ENCODE measurements at places on chromosomes 16 and 17.
A peak's percentile ranks its signal among the peaks of the same experiment; 100 is the strongest.

DNA sequence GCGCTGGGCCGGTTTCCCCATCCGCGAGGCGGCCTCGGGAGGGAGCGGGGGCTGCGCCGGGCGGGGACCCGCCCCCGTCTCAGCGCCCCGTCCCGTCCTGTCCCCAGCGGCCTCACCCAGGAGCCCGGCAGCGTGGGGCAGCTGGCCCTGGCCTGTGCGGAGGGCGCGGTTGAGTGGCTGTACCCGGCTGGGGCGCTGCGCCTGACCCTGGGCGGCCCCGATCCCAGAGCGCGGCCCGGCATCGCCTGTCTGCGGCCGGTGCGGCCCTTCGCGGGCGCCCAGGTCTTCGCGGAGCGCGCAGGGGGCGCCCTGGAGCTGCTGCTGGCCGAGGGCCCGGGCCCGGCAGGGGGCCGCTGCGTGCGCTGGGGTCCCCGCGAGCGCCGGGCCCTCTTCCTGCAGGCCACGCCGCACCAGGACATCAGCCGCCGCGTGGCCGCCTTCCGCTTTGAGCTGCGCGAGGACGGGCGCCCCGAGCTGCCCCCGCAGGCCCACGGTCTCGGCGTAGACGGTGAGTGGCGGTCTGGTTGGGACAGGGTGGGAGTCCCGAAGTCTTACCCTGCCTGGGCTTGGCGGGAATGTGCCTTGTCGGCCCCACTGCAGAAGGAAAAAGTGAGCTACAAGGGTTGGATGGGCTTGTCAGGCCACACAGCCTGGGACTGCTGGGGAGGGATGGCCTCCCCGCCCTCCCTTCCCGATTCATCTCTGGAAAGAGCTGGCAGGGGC, 720 bp downstream of the METRN start:
- no peak for DNase-seq

DNA sequence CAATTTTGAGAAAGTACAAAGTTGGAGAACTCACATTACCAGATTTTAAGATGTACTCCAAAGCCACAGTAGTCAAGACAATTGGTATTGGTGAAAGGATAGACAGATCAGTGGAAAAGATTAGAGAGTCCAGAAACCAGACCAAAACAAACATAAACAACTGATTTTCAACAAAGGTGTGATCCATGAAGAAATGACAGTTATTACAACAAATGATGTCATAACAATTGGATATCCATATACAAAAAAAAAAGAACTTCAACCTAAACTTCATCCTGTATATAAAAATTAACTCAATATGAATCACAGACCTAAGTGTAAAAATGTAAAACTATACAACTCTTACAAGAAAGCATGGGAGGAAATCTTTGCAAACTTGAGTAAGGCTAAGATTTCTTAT, 8.4 kb downstream of the CEP112 start:
- no peak for DNase-seq

- DNase-seq = no peak
Measured at GRCh38 chr16:54447576-54448440, 161.2 kb upstream of the IRX3 start.

DNA sequence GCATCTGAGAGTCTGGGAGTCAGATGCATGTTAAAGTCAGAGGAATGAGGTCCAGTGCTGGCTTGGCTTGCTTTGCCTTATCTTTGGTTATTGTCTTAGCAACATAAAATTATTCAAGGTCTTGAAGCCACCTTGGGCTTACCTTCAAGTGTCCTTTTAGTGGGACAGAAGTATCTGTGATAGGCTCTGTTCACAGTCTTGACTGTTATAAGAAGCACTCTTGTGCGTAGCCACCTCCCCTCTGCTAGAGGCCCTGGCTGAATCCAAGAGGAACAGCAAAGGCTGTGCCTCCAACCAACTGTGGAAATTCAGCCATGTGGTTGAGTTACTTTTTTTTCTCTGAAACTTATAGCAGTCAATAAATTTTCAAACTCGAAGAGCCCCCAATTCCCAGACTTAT, 8.6 kb upstream of the MAP3K3 start:
- no peak for DNase-seq

DNA sequence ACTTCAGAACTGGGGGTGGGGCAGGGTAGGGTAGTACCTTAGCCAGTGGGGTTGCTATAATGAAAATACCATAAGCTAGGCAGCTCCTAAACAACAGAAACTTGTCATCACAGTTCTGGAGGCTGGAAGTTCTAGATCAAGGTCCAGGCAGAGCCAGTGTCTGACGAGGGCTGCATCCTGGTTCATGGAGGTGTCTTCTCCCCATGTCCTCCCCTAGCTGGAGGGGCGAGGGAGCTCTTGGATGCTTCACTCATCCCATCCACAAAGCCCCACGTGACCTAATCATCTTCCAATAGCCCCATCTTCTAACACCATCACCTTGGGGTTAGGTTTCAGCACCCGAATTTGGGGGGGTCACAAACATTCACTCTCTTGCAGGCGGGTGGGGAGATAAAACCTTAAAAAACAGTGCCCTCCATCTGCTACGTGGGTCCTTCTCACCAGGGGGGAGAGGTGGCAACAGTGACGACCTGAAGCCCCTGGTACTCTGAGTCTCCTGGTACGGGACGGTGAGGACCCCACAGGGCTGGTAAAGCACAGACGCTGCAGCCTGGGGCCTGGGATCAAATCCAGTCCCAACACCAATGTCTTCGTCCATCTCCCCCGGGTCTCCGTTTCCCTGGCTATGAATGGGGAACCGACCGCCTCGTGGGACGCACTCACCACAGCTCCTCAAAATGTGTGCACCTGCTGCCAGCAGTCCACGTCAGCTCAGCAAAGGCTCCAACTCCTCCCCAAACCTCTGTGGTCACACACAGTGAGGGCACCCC, 22.8 kb downstream of the RAB40B start:
- DNase-seq = peak; percentile 25

GRCh38 chr17:47315451-47316266, 8.1 kb upstream of the EFCAB13 start:
- DNase-seq = peak; percentile 83

DNA sequence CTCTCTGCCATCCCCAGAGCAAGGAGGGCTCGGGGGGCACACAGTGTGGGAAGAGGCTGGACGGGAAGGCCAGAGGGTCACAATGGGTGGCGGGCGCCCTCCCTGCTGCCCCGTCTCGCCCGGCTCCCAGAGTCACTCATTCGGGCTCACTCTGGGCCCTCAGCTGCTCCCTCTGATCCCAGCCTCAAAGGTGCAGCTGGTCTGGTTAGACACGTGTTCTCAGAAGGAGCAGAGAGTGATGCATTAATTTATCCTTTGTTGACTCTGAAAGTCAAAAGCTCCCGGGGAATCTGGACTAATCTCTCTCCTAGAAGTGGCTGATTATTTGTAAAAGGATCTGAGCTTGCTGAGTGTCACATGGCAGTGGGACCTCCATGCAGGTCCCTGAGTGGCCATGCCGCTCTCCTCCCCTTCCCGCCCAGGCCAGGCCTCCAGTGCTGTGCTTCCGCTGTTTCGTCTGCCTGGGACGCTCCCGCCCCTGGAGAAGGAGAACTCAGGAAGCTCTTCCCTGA, 87.5 kb downstream of the SEC14L1 start:
- no peak for DNase-seq

DNA sequence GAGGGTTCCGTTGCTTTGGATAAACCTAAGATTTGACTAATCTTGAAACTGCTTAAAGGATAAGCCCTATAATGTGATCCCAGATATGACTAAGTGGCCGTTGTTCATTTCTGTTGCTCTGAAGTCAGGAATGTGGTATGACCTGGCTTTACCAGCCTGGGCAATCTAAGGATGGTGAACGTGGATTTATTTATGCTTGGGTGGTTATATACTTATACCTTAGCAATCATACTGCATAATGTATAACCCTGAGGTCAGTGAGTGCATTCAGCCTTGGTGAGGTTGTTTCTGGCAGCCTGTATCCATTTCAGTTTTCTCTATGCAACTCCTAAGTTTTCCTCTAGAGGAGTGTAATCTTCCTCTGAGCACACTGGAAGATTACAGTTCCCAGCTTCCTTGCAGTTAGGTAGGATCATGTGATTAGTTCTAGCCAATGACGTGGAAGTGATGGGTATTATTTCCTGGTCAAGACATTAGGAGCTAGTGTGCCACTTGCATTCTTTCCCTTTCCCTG, 41.9 kb downstream of the FTO start:
- DNase-seq = peak; percentile 12

- DNase-seq = no peak
Measured at GRCh38 chr16:57628008-57628781, at the start of gene ADGRG1. TSS of gene ADGRG1 (plus strand) at chr16:57628630. CDS start at chr16:57650288, 21,658 bp downstream.

DNA sequence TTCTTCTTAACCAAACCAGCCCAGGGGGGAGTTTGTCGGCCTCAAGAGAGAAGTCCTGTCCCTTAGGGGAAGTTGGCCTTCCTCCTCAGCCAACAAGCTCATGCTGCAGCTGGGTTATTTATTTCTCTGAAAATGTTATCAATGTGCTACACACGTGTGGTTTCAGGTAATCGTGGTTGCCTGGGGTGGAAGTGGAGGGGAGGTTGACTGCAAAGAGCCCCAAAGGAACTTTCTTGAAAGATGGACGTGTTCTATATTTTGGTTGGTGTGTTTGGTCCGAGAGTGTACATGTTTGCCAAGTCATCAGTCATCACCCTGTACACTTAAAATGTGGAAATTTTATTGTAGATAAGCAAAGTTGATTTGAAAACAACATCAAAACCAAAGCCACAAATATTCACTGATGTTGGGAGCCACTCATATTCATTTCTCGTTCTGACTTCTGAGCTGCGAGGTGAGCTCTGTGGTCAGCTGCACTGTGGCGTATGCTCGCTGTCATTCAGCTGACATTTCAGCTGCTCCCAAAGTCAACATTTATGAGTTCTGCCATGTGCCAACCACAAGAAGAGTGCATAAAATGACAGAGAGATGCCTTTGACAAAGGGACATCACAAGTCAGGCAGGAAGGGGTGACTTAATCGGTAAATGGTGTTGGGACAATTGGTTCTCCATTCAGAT, 26.5 kb upstream of the ADGRG1 start:
- no peak for DNase-seq
